ENCODE measurements at places on chromosomes 7 and 10.

GRCh38 chr10:85593226-85593772 lies 773.3 kb downstream of the GRID1 start:
- no peak for DNase-seq

DNA sequence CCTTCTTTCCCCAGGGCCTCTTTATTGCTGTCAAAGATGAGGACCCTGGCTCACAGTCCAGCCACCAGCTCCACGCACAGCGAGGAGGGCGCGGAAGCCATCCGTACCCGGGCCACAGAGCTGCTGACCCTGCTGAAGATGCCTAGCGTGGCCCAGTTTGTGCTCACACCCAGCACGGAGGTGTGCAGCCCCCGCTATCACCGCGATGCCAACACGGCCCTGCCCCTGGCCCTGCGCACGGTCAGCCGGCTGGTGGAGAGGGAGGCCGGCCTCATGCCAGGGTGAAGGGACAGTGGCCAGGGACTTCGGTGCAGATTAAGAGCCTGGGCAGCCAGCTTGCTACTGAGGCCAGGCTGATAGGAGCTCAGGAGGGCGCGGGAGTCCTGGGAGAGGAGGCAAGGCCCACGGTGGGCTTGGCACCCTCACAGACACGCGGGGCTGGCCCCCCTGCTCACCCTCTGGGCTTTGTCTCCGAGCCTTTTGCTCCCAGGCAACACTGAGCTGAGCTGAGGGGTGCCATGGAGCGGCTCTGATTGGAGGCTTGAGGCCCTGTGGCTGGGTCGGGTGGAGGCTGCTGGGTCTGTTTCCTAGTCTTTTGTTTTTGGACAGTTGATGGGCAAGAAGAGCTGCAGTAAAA lies 15.8 kb downstream of the AP5Z1 start:
- DNase-seq, result no peak

DNA sequence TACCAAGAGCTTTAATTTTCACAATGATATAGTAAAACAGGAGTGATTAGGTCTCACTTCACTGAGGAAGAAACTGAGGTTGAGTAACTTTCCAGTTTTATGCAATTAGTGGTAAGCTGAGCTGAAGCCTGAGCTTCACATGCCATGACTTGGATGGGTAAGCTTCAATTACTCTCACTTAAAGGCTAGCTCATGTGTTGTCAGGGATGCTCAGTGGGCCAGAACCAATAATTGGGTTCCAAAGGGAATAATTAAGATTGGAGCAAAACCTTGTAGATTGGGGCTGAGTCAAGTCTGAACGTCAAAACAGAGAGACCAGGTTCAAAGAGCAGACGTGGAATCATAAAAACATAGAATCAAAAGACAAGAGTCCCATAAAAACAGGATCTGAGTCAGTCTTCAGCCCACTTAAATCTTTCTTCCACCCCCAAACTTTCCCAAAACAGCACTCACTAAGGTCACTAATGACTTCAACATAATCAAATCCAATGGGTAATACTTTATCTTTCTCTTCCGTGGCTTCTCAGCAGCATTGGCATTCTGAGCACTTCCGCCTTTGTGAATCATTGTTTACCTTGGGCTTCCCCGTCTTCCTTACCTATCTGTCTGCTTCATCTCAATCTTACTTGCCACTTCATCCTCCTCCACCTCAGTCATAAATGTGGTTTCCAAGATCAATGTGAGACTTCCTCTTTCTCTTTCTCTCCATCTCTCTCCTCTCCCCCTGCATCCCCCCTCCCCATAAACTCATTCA lies 23.0 kb upstream of the EGFR start:
- DNase-seq, result peak; percentile 14

DNA sequence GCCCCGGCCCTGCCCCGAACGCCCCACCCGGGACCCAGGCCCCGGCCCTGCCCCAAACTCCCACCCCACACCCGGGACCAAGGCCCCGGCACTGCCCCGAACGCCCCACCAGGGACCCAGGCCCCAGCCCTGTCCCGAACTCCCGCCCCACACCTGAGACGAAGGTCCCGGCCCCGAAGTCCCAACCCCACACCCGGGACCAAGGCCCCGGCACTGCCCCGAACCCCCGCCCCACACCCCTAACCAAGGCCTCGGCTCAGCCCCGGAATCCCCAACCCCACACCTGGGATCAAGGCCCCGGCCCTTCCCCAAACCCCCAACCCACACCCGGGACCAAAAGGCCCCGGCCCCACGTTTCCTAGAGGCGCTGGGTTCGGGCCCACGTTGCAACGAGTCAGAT lies 1.1 kb upstream of the LARP4B start:
- DNase-seq, result no peak

DNA sequence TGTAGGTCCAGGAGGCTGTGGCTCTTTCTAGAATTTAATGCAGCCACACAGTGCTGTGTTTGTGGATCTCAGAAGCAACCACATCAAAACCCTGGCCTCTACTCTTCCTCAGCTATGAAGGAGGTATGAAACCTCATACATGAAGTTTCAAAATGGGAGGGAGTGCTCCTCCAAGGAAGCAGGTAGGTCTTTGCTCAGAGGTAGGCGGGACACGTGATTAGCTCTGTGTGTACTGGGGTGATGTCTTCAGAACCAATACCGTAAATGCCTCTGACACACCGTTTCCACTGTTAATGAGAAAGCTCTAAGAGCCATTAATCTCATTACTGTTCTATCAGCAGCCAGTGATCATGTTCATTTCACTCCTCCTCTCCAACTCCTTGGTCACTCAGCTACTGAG lies 126.1 kb downstream of the PLXNA4 start:
- no peak for DNase-seq

GRCh38 chr7:139330333-139331030 lies 10.7 kb upstream of the FMC1 start:
- DNase-seq, result no peak

GRCh38 chr7:116595063-116595462 lies 70.2 kb downstream of the CAV1 start:
- DNase-seq, result no peak

GRCh38 chr10:86888585-86889381 lies 68.6 kb downstream of the MMRN2 start:
- DNase-seq, result peak; percentile 27

GRCh38 chr10:108203905-108204527 lies 1039.5 kb upstream of the SORCS1 start:
- DNase-seq, result no peak

All from astrocyte of the hippocampus (primary cell).